ENCODE measurements at places on chromosomes 2 and 18. TPM values are rescaled to one million over a fixed set of nuclear protein-coding genes. Genes with fewer than 3 reads are reported as not detected.

DNA sequence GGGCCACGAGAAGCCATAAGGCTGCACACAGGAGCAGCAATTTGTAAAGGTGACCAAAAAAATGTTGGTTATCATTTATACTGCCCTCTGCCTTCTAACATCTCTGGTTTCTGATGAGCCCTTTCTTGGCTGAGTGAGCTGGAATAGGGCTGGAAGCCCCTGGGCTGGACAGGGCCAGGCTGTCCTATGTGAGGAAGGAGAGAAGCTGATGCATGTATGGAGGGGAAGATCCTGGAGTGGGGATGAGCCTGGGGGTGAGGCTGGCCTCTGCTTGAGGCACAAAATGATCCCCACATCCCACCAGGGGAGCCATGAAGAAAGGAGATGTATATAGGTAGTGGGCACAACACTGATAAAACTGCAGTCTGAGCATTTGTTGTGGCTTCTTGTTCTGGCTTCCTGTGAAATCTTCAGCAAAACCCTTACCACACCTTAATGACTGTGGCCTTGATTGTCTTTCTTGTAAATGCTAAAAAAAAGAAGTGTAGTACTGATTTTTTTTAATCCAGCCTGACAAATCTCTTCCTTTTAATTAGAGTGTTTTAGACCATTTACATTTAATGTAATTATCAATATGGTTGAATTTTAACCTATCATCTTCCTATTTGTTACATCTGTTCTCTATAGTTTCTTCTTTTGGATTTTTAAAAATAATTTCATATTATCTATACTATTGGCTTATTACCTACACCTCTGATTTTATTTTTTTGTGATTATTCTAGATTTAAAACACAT is 5.6 kb downstream of the SNED1 start:
- H3K36me3 ChIP-seq, result peaks cover 6% of the 10 kb centered on the region
- DNase-seq, result no peak
- peaks cover 35% of the 10 kb centered on the region for H3K27me3 ChIP-seq
- H3K4me1 ChIP-seq, result no peaks in the 10 kb centered on the region
- no peak overlapping the region for H3K27ac ChIP-seq

GRCh38 chr18:32049393-32050171 is 31.0 kb downstream of the RNF125 start:
- H3K36me3 ChIP-seq, result no peaks in the 10 kb centered on the region
- no peaks in the 10 kb centered on the region for H3K27me3 ChIP-seq
- H3K4me3 ChIP-seq, result no peak overlapping the region

DNA sequence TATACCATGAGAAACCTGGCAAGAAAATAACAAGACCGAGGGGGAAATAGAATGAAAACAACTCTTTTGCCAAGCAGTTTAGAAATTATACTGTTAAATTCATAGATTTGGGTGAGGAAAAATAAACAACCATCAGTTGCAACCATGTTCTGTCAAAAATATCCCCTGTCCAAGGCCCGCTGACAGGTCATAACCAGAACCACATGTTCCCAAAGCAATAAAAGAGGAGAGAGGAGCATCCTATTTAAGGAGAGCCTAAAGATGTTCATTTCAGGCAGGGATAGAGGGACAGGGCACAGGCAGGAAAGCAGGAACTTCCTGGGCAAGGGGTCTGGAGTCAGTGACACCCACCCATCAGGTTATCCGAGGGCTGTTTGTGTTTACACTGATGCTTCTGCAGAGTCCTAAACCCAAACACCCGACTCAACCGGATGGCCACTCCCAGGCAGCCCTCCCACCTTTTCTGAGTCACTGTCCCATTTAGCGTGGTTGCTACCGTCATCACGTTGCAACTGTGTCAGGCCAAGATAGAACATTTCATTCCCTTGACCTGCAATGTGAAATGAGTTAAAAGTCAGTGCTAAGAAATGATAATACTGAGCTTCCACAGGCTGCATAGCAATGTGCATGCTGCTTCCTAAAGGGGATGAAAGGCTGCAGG is 468.3 kb upstream of the RAB12 start:
- H3K4me3 ChIP-seq, result no peak overlapping the region
- peaks cover 3% of the 10 kb centered on the region for H3K36me3 ChIP-seq

DNA sequence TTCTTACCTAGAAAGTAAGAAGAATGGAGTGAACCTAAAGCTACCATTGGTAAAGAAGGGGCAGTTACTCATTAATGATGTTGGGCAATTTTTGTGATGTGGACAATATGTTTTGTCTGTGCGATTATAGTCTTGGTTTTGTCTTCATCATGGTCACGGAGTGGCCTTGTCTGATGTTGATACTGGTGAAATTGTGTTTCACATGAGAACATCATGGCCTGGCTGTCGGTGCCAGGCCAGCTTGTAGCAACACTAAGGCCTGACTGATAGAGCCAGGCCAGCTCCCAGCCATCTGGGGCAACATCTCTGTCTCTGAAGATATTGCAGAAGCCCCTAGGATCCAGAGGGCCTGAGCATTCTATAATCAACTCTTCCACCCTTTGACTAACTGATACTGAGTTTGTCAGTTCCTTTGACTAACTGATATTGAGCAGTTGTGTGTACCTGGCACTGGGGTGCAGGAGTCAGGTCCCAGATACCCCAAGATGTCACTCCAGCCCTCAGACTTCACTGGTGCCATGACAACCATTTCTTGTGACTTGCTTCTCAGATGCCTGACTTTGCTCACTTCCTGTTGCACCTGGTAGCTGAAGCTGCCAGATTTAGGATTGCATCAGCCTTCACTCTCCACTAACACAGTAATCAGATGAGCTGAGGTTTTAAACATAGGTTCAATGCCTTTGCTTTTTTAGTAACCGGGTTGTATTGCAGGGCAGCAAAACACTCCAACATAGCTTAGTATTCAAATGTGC is 62.5 kb downstream of the RPIA start:
- peaks cover 5% of the 10 kb centered on the region for H3K4me1 ChIP-seq
- DNase-seq, result no peak
- peak overlapping the region; percentile 65 for H3K27ac ChIP-seq

Gene ROCK1
- 36.4 TPM for total RNA-seq

Gene LRRTM4
- 10.1 TPM for total RNA-seq

Gene DAPL1
- total RNA-seq, result not detected

Gene DCDC2C
- not detected for total RNA-seq

Gene COL4A4
- total RNA-seq, result 0.16 TPM

Gene GREB1L
- 80.5 TPM for total RNA-seq

DNA sequence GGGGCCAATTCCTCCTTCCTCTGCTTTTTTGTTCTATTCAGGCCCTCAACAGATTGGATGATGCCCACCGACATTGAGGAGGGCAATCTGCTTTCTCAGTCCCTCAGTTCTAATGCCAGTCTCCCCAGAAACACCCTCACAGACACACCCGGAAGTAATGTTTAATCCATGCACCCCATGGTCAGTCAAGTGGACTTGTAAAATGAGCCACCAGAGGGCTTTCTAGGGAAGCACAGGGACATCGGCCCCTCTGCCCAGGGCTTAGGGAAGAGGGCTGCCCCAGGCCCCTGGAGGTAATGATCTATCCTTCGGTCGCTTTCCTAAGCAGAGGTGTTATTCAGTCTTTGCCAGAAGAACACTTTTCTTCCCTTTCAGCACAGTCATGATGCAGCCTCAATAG is 107.4 kb downstream of the PDCL3 start:
- no peaks in the 10 kb centered on the region for H3K27me3 ChIP-seq
- no peak overlapping the region for H3K27ac ChIP-seq
- no peak overlapping the region for H3K4me3 ChIP-seq
- no peaks in the 10 kb centered on the region for H3K36me3 ChIP-seq

GRCh38 chr18:29560270-29560669 is 1383.3 kb upstream of the CDH2 start:
- no peaks in the 10 kb centered on the region for H3K27me3 ChIP-seq
- DNase-seq, result no peak
- no peak overlapping the region for H3K4me3 ChIP-seq

Gene OTX1
- 12.4 TPM for total RNA-seq

- no peaks in the 10 kb centered on the region for H3K27me3 ChIP-seq
- H3K36me3 ChIP-seq, result peaks cover under 1% of the 10 kb centered on the region
- H3K4me1 ChIP-seq, result peaks cover 7% of the 10 kb centered on the region
- no peak overlapping the region for H3K27ac ChIP-seq
- DNase-seq, result no peak
Observed at GRCh38 chr2:76450024-76450475, 739.3 kb upstream of the GCFC2 start.

GRCh38 chr2:166625670-166626069 is 131.6 kb upstream of the SCN7A start:
- H3K27me3 ChIP-seq, result no peaks in the 10 kb centered on the region
- peaks cover 6% of the 10 kb centered on the region for H3K4me1 ChIP-seq
- H3K4me3 ChIP-seq, result no peak overlapping the region
- H3K27ac ChIP-seq, result no peak overlapping the region

GRCh38 chr2:15472133-15472532 is 89.0 kb downstream of the NBAS start:
- DNase-seq, result no peak
- peak overlapping the region; percentile 7 for H3K27ac ChIP-seq
- no peaks in the 10 kb centered on the region for H3K27me3 ChIP-seq
- no peaks in the 10 kb centered on the region for H3K4me1 ChIP-seq
- H3K4me3 ChIP-seq, result no peak overlapping the region

DNA sequence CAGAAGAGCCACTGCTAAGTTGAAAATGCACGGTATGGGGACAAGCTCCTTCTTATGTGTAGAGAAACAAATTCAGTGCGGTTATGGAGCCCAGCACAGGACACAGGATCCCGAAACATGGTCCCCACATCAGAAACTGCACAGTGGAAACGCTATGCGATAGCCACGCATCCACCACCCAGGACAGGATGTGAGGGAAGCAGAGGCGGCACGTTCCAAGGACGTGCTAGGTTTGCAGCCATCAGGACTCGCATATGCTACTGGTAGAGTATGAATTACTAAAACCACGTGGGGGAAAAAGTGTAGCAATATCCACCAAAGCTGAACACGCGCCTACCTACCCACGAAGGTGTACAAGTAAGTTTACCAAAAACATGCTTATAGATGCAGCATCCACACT is 34.7 kb upstream of the SNTG2 start:
- H3K4me3 ChIP-seq, result no peak overlapping the region
- H3K27ac ChIP-seq, result no peak overlapping the region
- DNase-seq, result no peak
- H3K27me3 ChIP-seq, result no peaks in the 10 kb centered on the region
- no peaks in the 10 kb centered on the region for H3K36me3 ChIP-seq

GRCh38 chr2:241009601-241010530 is 11.4 kb downstream of the SNED1 start:
- H3K27me3 ChIP-seq, result peaks cover 12% of the 10 kb centered on the region
- DNase-seq, result no peak
- peaks cover 7% of the 10 kb centered on the region for H3K4me1 ChIP-seq
- no peak overlapping the region for H3K4me3 ChIP-seq
- peaks cover 4% of the 10 kb centered on the region for H3K36me3 ChIP-seq
- H3K27ac ChIP-seq, result no peak overlapping the region

DNA sequence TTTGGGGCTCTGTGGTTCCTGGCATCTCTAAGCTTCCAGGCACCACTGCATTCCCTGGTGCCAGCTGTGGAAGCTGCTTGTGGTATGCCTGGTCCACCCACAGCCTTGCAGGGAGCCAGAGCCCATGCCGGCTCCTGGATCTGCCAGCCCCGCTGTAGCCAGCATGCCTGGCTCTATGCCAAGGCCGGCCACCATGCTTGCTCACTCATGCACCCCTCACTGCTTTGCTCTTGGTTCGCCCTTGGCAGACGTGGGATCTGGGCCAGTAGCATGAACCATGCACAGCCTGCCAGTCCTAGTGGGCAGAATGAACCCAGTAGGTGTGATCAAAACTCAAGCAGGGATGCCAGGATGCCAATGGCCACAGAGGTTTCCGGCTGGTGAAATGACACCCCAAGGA is 634.2 kb upstream of the TMEFF2 start:
- H3K36me3 ChIP-seq, result no peaks in the 10 kb centered on the region
- no peak for DNase-seq
- H3K27ac ChIP-seq, result no peak overlapping the region
- H3K4me1 ChIP-seq, result no peaks in the 10 kb centered on the region
- no peak overlapping the region for H3K4me3 ChIP-seq
- H3K27me3 ChIP-seq, result no peaks in the 10 kb centered on the region

DNA sequence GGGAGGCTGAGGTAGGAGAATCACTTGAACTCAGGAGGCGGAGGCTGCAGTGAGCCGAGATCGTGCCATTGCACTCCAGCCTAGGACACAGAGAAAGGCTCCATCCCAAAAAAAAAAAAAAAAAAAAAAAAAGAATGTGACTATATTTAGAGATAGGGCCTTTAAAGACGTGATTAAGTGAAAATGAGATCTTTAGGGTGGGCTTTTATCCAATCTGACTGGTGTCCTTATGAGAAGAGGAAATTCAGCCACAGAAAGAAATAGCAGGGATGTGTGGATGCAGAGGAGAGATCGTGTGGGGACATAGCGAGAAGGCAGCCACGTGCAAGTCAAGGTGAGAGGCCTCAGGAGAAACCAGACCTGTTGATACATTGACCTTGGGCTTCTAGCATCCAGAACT is 69.9 kb upstream of the ACSL3 start:
- H3K27ac ChIP-seq, result no peak overlapping the region
- H3K27me3 ChIP-seq, result peaks cover 2% of the 10 kb centered on the region
- peaks cover 4% of the 10 kb centered on the region for H3K36me3 ChIP-seq
- no peak overlapping the region for H3K4me3 ChIP-seq

DNA sequence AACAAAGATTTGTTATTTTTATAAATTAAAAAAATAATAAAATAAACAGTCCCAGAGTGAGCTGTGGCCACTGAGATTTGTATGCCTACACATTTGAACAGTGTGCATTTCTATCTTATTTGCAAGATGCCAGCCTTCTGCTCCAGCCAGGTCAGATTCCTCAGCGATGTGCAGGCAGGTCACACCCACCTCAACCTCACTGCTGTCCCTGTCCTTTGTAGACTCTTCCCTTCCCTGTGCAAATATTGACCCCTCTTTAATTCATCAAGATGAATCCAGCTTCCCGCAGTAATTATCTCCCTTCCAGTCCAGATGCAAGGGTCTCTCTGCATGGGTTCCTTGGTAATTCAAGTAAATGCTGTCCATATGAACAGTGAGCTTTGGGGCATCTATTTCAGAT is 256.2 kb downstream of the PIEZO2 start:
- H3K27me3 ChIP-seq, result no peaks in the 10 kb centered on the region
- H3K4me1 ChIP-seq, result peaks cover 9% of the 10 kb centered on the region

DNA sequence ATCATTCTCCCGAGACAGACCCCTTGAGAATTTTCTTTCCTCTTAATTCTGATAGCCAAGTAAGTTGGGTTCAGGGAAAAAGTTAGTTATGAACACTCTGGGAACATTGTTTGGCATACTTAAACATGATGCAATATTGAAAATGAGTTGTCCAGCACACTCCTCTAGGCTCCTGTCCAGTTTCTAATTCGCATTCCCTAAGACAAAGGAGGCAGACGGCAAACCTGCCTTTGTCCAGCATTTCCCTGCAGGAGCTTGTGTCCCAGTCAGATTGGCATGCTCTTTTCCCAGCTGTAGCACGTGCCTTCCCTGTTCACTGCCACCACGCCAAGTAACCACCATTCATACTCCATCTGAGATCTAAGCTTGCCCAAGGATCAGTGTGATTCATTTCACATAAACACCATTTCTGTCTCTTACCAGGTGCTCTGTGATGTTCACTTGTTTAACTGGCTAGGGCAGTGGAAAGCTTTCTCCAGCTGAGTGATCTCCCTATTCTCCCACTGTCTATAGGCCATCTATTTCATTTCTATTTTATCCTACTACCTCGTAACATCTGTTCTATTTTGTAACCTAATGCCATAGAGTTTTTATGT is 150.0 kb upstream of the EPB41L3 start:
- H3K36me3 ChIP-seq, result no peaks in the 10 kb centered on the region
- H3K27ac ChIP-seq, result no peak overlapping the region
- no peaks in the 10 kb centered on the region for H3K27me3 ChIP-seq
- H3K4me1 ChIP-seq, result no peaks in the 10 kb centered on the region
- DNase-seq, result no peak
- H3K4me3 ChIP-seq, result no peak overlapping the region

Gene CNDP1
- total RNA-seq, result 0.59 TPM

Gene RTP5
- total RNA-seq, result not detected
